ENCODE measurements at places on chromosomes 4 and X.

GRCh38 chr4:78732332-78733104 is 43.6 kb upstream of the BMP2K start:
- no peak for DNase-seq

DNA sequence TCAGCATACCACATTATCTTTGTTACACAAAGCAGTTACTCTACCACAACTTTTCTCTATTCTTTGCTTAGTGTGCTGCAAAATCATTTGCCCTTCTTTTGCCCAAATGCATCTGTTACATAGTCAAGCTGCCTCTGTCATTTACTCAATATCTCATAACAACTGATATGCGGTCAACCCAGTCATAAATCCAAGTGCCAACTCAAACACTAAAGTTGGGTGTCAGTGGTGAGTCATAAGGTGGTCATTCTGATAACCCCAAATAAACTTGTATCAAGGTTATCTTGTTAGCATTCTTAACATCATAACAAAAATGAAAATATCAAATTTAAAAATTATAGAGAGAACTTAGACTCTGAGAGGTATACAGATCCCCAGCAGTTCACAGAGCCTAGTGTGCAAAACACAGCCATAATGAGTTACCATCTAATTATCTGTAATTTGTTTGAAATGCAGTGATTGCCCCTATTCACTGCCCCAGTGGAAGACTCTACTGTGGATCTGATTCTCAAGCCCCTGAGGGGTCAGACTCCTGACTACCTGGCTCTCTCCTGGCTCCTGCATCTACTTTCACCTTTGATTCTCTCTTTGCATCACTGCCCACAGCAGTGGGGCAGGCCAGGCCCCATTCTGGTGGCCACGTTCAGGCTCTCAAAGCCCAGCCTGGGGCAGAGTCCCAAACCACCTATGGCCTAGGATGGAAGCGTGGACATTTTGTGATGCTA is 29.2 kb downstream of the TBC1D9 start:
- DNase-seq: no peak

GRCh38 chrX:24025741-24026403 is 1.1 kb downstream of the KLHL15 start:
- peak; percentile 58 for DNase-seq

DNA sequence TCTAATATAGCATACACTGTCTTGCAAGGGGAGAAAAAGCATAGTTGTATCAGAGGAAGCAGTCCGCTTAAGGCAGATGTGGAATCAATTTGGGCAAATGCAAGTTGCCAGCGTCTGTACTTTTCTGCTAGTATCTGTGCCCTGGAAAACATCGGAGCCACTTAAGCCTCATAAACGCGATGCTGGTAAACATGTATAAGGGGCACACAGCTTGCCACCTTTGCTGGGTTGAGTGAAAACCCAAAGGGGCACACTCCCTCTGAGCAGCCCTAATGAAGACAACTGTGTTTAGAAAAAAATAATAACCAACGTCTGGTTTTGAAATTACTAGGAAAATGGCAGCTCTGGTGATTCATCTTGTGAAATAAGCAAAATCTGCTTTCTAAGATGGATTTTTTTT is 24.3 kb downstream of the SMIM20 start:
- DNase-seq: no peak

DNA sequence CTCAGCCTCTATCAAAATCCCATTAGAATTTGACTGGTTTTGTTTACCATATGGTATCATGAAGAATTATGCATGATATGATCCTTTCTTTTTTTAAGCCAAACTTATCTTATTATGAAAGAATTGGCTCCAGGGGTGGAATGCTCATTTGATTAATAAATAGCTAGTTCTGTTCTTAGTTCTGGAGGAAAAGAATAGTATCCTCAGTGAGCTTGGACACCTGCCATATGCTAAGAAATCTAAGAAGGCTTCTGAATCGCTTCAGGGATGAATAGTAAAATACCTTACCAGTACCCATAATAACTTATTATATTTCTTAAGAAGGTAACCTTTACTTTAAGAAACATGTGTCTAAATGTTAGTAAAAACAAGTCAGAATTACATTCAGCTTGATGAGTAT is 803.6 kb downstream of the ADGRL3 start:
- DNase-seq: no peak

- peak; percentile 25 for DNase-seq
Measured at GRCh38 chrX:70044541-70045245, 5.0 kb downstream of the AWAT2 start.

DNA sequence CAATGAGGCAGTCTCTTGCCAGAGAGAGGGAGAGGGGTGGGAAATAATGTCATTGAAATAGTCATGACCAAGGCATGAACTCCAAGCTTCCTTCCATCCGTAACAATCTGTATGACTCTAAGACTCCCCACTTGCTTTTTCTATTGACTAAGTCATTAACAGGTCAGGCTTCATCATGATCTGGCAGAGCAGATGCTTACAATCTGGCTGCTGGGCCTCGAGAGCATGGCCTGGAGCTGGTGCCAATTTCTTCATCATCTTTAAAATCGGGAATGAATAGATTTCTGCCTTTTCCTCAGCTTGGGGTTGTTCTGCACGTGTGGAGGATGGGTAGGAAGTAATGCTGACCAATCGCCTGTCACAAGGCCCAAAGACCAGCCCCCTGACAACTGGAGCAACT is 280.6 kb upstream of the CLNK start:
- DNase-seq: no peak

- no peak for DNase-seq
Measured at GRCh38 chr4:187370918-187371317, 624.7 kb upstream of the ZFP42 start.

DNA sequence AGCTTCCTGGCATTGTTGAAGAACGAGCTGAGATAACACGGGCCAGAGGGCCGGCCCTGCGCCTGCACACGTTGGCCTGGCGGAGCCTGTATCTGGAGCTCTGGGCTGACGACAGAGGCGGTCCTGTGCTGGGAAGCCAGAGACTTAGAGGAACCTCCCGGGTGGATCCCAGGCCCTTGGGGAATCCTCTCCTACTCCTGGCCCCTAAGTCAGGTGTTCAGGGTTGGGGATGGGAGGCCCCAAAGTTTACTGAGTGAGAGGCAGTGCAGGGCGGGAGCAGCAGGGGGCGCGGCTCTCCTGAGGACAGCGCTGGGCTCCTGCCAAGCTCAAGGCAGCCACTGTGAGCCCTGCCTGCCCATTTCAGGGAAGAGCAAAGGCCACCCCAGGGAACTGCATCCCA is 2.5 kb upstream of the HTRA3 start:
- peak; percentile 54 for DNase-seq

- peak; percentile 24 for DNase-seq
Measured at GRCh38 chr4:110619463-110620247, 3.2 kb downstream of the PITX2 start.

DNA sequence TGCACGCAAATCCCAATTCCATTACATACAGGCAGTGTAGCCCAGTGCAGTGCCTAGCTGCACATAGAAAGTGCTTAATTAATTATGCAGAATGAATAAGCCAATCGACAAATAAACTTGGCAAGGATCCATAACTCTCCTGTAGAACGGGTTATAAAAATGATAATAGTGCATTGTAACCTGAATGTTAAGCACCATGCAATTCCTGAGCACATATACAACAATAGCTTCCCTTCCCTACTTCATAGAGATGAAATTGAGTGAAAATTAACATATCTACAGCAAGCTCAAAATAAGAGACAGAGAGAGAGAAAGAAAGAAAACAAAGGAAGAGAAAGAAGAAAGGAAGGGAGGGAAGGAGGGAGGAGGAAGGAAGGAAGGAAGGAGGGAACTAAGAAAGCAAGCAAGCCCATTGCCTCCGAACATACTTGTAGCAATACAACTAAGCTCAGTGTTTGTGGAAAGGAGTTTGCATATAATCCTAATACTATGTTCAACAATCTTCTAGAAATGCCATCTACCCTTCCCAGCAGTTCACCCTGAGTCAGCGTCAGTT is 1074.0 kb upstream of the LCORL start:
- DNase-seq: no peak

DNA sequence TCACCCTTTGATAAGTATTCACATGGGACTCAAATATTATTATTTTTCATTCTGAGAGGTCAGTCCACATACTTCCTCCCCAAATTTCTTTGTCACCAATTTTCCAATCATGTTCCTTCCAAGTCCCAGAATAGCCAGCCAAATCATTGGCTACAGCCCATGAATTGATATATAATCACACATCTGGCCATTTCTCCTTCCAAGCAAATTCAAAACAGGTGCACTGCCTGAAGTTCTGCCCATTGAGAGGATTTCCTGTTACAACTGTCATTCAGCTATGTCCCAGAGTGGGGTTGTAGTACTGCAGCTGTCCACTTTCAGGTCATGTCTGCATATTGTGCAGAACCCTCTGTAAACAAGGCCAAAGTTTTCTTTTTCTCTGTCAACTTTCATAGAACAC is 347.8 kb downstream of the GRID2 start:
- no peak for DNase-seq

DNA sequence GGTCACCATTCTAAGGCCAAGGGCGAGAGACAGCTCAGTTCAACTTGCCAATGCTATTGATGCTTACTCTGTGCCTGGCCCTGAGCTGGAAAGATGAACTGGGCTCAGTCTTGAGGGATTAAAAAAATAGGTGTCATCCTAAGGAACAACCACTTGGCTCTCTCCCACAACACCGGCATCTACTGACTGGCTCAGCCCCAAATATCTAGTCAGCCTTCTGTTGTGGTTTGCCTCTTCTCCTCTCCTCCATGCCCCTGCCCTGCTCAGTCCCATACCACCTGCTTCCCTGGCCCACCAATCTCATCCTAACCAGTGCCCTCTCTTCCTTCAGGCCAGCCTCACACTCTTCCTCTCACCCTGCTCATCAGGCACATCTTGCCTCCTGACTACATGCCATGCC is 29.6 kb downstream of the KDM5C start:
- no peak for DNase-seq

DNA sequence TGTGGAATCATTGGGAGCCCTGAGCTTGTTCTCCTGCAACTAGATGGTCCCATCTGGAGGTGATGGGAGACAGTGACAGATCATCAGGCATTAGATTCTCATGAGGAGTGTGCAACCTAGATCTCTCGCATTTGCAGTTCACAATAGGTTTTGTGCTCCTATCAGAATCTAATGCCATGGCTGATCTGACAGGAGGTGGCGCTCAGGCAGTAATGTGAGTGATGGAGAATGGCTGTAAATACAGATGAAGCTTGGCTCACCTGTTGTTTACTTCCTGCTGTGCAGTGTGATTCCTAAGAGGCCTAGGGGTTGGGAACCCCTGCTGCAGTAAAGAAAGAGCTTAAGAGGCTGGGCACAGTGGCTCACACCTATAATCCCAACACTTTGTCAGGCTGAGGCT is 42.2 kb upstream of the PUDP start:
- DNase-seq: no peak
